Activated CD4-positive, alpha-beta memory T cell treated with anti-CD3 and anti-CD28 coated beads, Interleukin-2, amount 10 ng/mL, durations not matched to agents 7 days and 5 days (primary cell): ENCODE measurements at places on chromosomes 5 and 9. TPM values are rescaled to one million over a fixed set of nuclear protein-coding genes. Genes with fewer than 3 reads are reported as not detected.

Gene IFNB1
- total RNA-seq, result 0.68 TPM

- DNase-seq, result no peak
Measured at GRCh38 chr9:106689089-106689488, 173.9 kb upstream of the ZNF462 start.

DNA sequence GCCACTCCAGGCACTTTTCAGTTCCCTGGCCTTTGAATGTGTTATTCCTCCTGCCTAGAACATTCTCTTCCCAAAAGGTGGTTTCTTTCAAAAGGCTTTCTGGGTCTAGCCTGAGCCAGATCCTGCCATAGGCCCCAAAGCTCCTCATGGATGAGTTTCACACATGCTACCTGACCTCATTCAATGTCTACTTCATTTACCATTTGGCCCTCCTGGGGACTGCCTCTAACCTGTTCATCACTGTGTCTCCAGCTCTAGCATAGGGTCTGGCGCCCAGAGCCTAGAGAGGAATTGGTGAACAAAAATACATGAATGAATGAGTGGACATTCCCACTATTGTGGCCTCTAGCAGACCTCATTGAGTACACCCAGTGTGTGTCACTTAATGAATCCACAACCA is 5.4 kb upstream of the P4HA2 start:
- no peak for DNase-seq

DNA sequence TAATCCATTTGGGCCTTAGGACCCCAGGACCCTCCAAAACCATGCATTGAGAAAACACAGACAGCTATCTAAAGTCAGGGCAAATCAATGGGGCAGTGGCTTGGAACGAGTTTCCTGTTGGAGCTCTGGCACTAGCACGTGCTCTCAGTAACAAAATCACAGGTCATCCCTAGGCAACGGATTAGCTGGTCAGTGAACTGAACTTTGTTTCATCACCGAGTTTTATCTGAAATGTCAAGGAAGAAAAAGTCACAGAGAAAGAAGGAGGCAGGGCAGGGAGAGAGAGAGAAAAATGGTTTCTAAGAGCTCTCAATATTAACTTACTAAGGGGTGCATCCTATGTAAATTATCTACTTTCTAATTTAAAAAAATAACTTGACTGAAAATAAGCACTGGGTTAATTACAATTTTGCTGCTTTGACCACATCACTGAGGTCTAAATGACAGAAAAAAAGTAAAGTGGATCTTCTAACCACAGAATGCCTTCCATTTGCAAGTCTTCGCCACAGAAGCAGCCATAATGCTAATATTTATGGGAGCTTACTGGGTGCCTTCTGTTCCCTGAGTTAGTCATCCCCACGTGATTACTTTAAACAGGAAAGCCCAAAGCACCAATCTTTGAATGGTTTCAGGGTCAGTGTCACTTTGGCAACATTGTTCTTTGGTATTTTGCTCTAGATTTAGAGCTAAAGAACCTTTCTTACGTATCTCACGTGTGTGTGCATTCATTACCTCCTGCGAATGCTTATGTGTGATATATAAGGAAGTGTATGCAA is 503.9 kb downstream of the RASEF start:
- DNase-seq, result no peak

GRCh38 chr5:124980163-124980941 is 233.9 kb upstream of the ZNF608 start:
- no peak for DNase-seq

DNA sequence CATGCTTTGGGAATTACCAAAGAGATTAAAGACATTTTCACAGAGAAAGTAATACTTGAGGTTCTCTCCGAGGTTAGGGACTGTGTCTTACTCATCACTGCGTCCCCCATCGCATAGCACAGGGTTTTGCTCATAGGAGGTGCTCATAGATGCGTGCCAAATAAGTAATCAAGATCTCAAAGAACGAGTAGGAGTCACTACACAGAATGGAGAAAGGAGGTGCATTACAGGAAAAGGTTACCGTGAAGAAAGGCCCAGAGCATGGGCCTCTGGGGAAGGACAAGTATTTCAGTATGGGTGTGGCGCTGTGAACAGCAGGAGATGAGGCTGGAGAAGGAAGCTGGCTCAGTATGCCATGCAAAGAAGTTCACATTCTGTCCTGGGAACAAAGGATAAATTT is 182.4 kb downstream of the ACTL7B start:
- no peak for DNase-seq
